RCC 7860 (cell line): ENCODE measurements at places on chromosomes 11 and 22.

DNA sequence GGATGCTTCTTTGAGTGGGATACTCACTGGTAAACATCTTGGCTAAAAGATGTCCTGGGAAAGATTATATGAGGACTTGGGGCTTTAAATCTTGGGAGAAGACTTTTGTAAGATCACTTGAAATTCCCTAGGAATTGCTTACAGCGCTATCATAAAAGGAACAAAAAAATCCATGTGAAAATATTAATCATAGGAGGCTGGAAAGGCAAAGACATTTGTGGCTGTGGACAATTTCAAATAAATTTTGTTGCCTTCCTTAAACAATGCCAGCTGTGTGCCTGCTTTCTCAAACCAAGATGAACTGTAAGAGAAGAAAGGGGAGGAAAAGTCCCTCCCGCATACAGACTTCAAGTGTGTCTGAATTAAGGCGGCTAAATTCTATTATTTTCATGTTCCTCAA is 75.6 kb downstream of the SNX19 start:
- no peak for DNase-seq

GRCh38 chr11:293271-293851 is 4.4 kb downstream of the PGGHG start:
- no peak for DNase-seq

GRCh38 chr11:8959546-8960166 is 4.6 kb downstream of the TMEM9B start:
- peak; percentile 60 for DNase-seq

- DNase-seq, result peak; percentile 91
Observed at GRCh38 chr22:29994027-29994715, 86.1 kb upstream of the HORMAD2 start.
